ENCODE measurements at places on chromosomes 2 and 18. TPM values are rescaled to one million over a fixed set of nuclear protein-coding genes. Genes with fewer than 3 reads are reported as not detected.

GRCh38 chr2:159200498-159200897 is 86.0 kb downstream of the WDSUB1 start:
- peak; percentile 51 for DNase-seq

DNA sequence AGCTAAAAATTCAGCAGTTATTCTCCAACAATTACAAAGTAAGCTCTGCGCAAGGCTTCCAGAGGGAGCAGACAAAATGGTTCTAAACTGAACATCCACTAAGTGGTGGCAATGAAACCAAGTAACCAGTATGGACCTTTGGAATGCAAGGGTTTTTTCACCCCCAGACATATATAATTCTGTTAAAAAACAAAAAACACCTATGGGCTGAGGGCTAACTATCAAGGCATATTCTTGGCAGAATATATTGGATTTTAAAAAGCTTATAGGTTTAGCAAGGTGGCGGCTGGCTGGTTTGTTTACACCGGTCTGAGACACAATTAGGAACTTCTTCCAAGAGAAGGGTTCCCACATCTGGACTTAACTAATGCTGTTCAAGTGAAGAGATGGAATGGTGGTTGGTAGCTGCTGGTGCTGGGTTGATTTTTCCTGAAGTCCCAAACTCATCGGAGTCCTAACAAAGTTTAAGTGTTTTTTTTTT is 2.8 kb downstream of the ZFP36L2 start:
- peak; percentile 57 for DNase-seq

DNA sequence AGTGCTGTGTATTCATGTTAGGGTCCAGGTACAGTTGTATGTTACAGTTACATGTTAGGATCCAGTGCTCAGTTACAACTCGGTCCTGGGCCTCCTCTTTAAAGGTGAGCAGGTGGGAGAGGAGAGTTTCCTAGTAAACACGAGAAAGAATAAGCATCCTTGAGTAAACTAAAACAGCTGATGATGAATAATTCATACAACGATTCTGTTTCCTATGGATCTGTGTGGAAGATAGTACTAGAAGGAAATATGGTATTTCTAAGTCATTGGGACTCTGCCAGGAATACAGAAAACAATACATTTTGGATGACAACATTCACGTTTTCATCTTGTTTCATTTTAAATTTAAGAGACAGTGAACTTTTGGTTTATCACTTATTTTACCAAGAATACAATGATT is 29.5 kb downstream of the SNTG2 start:
- DNase-seq: no peak

The PLEK gene
- under 0.01 TPM for total RNA-seq

GRCh38 chr2:1141079-1141478 is 190.4 kb downstream of the SNTG2 start:
- no peak for DNase-seq

GRCh38 chr2:43324259-43325106 is 98.1 kb upstream of the ZFP36L2 start:
- DNase-seq: no peak

DNA sequence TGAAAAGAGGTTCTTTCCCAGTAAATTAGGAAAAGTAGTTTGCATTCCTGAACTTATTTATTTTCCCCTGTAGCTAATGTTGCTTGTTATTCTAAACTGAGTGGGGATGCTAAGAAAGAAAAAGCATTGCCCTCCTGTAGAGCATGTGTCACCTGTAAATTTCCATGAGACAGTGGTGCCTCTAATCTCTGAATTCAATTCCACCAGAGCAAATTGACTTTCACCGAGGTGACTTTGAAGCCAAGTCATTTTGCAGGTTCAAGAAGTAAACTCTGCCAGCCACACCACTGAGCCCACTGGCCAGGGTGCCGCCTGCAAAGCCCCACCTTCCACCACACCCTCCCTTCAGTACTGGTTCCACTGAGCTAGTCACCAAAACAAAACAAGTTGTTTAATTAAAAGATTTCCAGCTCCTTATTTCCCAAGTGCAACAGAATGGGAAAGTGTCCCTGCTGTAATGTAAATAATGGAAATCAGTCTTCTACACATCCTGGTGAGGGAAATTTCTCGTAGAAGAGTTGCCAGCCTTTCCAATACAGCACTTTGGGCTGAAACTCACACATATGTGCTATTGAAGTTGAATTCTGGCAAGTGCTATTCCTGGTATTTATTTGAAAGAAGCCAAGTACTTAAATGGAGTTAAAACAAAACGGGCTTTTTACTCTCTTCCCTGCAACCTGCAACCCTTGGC is 254.8 kb downstream of the RNF152 start:
- no peak for DNase-seq

DNA sequence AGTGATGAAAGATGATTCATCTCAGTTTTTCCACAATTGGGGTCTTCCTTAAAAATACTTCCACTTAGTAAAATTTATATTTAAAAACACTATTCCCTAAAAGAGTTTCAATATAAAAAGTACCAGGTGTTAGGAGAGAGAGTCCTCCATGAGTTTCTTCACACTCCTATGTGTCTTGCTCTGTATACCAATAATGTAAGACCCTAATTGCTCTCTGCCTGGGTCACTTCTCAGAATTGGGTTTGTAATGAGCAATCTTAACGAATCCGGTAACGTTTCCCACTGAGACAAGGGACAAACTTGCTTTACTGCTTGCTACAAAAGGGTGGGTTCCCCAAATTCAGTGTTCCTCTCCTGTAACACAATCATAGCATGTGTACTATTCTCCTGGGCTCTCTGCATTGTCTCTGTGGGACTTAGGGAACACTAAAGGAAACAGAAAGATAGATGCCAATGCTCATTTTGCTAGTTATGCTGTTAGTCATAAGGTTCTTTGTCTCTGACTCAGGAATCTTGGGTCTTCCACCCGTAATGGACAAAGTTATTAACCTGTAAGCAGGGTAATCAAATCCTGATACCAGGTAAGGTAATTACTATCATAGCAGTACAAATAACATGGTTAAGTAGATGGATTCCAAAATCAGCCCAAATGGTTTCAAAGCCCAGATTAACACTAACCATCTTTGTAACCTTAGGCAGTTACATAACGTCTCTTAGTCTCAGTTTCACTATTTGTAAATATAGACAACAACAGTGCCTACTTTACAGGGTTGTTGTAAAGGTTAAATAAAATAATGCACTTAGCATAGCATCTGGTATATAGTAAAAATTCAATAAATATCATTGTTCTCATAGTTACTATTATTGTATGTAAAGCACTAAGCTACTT is 46.3 kb downstream of the ITSN2 start:
- peak; percentile 51 for DNase-seq

The CNTNAP5 gene
- not detected for total RNA-seq

GRCh38 chr2:105103481-105103880 is 65.6 kb downstream of the MRPS9 start:
- no peak for DNase-seq

DNA sequence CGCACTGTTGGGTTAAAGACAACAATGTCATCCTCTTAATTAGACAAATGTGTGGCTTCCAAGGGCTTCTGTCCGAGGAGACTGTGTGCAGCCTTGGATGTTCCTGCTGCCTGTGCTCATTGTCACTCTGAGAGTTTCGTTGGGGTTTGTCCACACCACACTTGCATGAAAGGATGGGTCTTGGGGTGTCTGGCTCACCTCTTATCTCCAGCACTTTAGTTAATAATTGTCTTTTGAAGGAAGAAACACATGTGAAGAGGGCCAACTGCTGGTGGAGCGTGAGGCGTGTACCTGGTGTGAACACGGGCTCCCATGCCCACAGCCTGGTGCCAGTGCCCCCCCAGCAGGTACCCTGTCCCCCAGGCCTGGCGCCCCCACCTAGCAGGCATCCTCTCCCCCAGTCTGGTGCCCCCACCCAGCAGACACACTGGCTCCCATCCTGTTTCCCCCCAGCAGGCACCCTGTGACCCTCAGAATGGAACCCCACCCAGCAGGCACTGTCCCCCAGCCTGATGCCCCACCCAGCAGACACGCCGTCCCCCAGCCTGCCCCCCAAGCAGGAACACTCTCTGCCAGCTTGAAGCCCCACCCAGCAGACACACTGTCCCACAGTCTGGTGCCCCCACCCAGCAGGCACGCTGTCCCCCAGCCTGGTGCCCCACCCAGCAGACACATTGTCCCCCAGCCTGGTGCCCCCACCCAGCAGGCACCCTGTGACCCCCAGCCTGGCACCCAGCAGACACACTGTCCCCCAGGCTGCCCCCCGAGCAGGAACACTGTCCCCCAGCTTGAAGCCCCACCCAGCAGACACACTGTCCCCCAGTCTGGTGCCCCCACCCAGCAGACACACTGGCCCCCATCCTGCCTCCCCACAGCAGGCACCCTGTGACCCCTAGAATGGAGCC is 96.3 kb upstream of the TMEM18 start:
- no peak for DNase-seq

DNA sequence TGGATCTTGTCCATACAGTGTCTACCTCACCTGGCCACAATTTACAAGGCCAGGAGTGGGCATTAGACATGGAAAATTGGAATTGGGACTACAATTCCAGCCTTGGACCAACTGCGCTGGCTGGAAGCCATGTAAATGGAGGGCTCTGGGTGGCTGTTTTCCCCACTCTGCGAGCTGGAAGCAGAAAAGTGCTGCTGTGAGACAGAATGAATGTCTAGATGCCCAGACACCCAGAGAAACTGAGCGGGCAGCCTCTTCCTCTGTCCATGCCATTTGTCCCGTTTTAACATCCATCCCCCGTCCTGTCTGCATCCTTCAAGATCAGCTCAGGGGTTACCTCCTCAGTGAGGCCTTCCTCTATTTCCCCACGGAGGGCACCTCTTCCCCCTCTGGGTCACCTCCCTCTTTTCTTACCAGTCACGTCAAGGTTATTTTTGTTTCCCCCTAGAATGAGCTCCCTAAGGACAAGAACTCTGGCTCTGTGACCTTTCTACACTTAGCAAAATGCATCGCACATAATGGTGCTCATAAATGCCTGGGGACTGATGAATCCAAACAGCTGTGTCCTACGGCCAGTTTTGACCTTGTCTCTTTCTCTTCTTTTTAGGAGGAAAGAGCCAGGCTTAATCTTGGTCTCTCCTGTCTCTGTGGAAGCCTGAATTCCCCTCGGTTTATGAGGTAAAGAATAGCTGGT is 41.2 kb downstream of the MCFD2 start:
- peak; percentile 67 for DNase-seq

DNA sequence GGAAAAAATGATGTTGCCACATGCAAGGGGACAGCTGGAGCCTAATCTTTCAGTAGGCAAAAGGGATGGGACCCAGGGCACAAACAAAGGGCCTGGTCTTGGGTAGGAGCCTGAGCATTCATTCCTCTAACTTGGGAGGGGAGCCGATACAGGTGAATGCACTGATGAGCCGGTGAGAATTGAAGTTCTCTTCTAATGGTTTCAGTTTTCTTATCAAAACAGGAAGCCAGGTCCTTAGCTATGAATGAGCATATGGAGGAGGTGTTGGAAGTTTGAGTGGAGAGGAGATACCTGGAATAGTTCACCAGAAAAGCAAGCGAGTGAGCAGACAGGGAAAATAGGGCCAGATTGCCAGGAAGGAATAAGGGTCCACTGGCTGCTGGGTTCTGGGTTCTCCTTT is 10.1 kb downstream of the DPP4 start:
- no peak for DNase-seq

- no peak for DNase-seq
Observed at GRCh38 chr2:41821167-41821566, 226.7 kb upstream of the PKDCC start.

- DNase-seq: no peak
Observed at GRCh38 chr2:199979398-199979797, 24.0 kb downstream of the MAIP1 start.

DNA sequence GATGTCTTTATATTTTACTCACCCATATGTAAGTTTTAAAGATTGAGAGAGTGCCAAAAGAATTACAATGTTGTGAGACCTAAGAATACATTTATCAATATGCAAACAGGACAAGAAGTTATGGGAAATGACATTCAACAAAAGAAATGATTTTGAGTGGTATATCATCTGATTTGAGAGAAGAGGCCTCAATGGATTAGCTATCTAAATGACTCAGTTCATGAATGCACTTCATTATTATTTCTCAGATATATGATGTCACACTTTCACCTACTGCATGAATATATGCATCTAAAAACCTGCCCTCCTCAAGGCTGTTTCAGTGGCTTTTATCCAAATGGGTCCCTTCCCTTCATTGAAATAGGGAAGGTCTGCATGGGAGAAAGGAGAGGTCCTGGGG is 128.3 kb upstream of the LYPD1 start:
- DNase-seq: no peak
